Activated CD4-positive, alpha-beta T cell treated with anti-CD3 and anti-CD28 coated beads, Interleukin-2, amount 10 ng/mL, durations not matched to agents 7 days and 5 days (primary cell): ENCODE measurements at places on chromosomes 1 and 21.

DNA sequence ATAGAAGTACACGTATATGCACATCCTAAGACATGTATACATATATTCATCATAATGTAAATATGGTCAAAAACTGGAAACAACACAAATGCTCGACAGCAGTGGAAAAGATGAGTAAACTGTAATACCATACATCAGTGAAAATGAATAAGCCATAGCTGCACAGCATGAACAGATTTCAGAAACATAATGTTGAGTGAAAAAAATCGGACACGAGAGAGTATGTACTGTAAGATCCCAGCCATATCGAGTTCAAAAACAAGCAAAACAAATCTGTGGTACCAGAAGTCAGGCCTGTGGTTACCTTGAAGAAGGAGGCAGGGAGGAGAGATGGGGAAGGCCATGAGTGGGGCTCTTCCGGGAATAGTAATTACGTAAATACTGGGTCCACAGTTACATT, 90.4 kb downstream of the GLIS1 start:
- no peak overlapping the region for H3K27ac ChIP-seq
- no peak for DNase-seq
- H3K4me1 ChIP-seq: no peaks in the 10 kb centered on the region
- no peaks in the 10 kb centered on the region for H3K36me3 ChIP-seq
- no peak overlapping the region for H3K4me3 ChIP-seq

- H3K36me3 ChIP-seq: no peaks in the 10 kb centered on the region
- no peaks in the 10 kb centered on the region for H3K4me1 ChIP-seq
- H3K27me3 ChIP-seq: peaks cover 2% of the 10 kb centered on the region
- H3K27ac ChIP-seq: no peak overlapping the region
Measured at GRCh38 chr1:47901001-47901575, 96.1 kb downstream of the TRABD2B start.

GRCh38 chr1:53557830-53558738, 98.9 kb downstream of the DMRTB1 start:
- peaks cover 12% of the 10 kb centered on the region for H3K4me1 ChIP-seq
- no peak overlapping the region for H3K4me3 ChIP-seq
- H3K36me3 ChIP-seq: no peaks in the 10 kb centered on the region
- H3K27me3 ChIP-seq: no peaks in the 10 kb centered on the region
- DNase-seq: no peak

DNA sequence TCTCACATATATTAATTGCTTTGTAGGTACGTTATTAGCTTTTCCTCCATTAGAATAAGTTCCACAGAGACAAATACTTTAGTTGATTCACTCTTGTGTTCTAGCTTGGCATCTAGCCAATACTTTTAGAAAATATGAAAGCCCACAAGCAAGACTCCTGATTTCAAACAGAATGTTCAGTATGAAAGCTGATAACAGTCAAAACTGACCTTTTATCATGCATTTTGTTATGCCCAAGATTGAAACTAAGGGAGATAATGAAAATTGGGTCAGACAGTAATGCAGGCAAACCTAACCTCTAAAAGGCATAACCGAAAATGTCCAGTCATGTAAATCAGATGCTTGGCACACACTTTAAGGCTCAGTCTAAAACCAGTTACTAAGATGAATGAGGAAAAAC, 61.7 kb downstream of the ERICH3 start:
- H3K4me3 ChIP-seq: no peak overlapping the region
- no peaks in the 10 kb centered on the region for H3K4me1 ChIP-seq
- no peaks in the 10 kb centered on the region for H3K27me3 ChIP-seq

DNA sequence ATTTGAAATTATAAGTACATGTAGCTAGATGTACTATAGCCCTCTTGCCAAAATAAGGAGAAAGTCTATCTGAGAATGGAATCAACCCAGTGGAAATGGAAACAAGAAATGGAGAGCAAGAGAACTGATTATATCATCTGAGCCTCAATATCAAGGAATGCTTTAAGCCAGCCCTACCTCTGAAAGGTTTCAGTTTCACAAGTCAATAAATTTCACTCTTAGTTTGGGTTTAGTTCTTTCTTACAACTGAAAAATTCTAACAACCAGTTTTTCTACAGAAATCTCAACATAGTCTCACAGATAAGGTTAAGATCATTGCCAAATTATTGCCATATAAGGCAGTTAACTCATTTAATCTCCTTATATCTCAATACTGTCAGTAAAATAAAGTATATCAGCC, 80.0 kb downstream of the EPS15 start:
- DNase-seq: no peak
- peak overlapping the region; percentile 52 for H3K27ac ChIP-seq
- peaks cover 28% of the 10 kb centered on the region for H3K4me1 ChIP-seq
- H3K27me3 ChIP-seq: no peaks in the 10 kb centered on the region
- H3K4me3 ChIP-seq: no peak overlapping the region

DNA sequence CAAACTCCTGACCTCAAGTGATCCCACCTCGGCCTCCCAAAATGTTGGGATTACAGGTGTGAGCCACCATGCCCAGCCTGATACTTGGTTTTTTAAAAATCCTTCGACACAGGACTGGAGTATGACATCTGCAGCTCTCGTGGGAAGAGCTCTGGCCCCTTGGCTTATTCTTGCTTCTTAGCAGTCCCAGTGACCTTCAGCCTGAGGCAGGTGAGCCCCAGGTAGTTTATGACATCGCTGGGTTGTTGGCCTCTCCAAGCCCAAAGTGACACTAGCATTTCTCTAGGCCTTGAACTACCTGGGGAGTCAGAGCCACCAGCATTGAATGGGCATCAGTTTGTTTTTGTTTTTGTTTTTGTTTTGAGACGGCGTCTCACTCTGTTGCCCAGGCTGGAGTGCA, 15.9 kb upstream of the IFNGR2 start:
- H3K27me3 ChIP-seq: peaks cover 56% of the 10 kb centered on the region
- H3K4me1 ChIP-seq: peaks cover 36% of the 10 kb centered on the region
- DNase-seq: no peak
- no peaks in the 10 kb centered on the region for H3K36me3 ChIP-seq
- H3K27ac ChIP-seq: no peak overlapping the region
- no peak overlapping the region for H3K4me3 ChIP-seq

- H3K4me1 ChIP-seq: no peaks in the 10 kb centered on the region
- no peak for DNase-seq
- no peak overlapping the region for H3K4me3 ChIP-seq
- peaks cover 4% of the 10 kb centered on the region for H3K27me3 ChIP-seq
- no peak overlapping the region for H3K27ac ChIP-seq
Measured at GRCh38 chr21:37800057-37800455, 116.2 kb downstream of the KCNJ6 start.

DNA sequence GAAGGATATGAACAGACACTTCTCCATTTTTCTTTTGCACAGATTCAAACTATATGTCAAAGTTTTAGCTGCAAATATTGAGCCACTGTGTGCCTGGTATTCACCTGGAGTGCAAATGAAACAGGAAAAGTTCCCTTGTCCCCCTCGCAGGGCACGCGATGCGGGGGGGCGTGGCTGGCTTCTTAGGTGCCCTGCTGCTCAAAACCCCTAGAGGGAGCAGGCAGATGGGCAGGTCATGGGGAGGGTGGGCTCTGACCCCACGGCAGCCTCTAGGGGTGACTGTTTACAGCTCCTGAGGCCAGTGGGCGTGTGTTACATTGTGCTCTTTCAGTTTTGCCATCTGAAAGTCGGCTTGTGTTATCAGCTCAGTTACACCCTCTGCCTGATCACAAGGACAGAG, 931.2 kb upstream of the B3GALT2 start:
- H3K27ac ChIP-seq: no peak overlapping the region
- no peak overlapping the region for H3K4me3 ChIP-seq
- no peaks in the 10 kb centered on the region for H3K27me3 ChIP-seq
- H3K36me3 ChIP-seq: no peaks in the 10 kb centered on the region
- no peaks in the 10 kb centered on the region for H3K4me1 ChIP-seq
